ENCODE measurements at places on chromosomes 12 and 14.

DNA sequence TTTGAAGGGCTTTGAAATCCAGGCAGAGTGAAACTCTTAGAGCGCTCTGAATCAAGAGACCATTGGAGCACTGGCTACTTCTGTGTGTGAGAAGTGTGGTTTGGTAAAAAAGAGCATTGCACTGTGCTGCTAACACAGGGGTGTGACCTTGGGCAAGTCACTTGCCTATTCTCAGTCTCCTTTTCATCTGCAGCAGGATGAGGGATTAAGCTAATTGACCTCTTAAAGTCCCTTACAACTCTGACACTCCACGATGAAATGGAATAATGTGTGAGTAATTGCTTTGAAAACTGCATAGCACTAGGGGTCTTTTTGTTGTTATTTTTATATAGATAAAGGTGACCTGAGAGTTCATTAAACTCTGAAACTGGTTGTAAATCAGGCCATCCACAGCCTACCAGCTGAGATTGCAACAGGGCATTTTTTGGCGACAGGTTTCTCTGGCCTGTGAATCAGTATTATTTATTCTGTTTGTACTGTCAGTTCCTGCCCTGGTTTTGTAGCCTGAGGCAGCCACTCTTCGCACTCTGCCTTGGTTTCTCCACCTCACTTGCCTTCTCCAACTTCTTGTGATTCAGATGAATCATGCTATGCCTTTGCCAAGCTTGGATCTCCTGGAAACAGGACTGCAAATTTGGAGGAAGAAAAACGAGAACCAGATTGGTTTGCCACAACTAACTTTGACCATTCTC lies 159.9 kb upstream of the PARP11 start:
- no peak for DNase-seq

GRCh38 chr12:125149160-125150108 lies 84.2 kb downstream of the AACS start:
- DNase-seq, result no peak

- DNase-seq, result no peak
Observed at GRCh38 chr14:26963711-26964110, 365.9 kb upstream of the NOVA1 start.

GRCh38 chr12:76569685-76570604 lies 10.4 kb upstream of the OSBPL8 start:
- DNase-seq, result no peak

DNA sequence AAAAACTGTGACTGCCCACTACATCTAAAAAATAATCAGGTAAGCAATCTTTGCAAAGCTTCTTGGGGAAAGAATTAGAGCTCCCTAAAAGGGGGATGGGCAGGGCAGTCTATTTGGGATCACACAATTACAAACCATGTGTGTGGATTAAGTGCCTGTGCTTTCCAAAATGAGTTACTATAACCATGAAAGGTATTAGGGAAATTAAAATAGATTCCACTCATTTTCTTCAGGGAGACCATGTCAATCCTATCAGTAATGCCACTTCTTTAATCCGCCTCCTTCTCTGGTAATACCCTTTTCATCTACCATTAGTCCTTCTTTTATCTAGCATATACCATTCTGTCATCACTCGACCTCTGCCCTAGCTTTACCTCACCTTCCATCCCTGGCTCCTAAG lies 53.7 kb downstream of the PAWR start:
- no peak for DNase-seq

DNA sequence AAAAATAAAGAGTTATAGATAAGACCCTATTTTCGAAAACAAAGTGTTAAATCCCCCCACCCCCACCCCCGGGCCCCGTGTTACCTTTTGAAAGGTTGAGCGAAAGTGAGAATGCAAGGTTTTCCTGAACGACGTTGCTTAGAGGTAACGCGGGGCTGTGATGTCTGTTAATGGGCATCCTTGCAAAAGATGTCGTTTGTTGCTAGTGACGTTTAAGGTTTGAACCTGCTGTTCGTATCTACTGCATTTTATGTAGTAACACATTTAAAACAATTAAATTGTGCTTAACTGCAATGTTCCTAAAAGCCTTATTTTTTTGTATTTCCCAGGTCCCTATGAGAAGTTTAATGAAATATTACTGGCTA lies 1.2 kb downstream of the CPSF6 start:
- peak; percentile 7 for DNase-seq

GRCh38 chr14:99595034-99595433 lies 9.0 kb downstream of the CCDC85C start:
- DNase-seq, result no peak

DNA sequence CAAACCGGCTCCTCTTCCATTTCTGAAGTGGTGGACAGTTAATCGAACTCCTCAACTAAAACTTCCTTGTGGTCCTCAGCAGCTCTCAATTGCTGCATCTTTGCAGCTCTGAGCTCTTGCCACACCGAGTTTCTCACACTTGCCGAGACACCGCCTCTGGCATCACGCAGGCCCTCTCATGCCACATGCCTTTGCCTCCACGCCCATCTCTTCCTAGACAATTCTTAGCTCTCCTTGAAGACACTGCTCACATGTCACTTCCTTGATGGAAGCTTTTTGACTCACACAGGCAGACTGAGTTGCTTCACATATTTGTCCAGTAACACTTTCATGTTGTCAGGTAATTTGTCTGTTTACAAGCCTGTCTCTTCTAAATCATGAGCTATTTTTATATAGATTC lies 29.2 kb downstream of the KCNA1 start:
- no peak for DNase-seq

DNA sequence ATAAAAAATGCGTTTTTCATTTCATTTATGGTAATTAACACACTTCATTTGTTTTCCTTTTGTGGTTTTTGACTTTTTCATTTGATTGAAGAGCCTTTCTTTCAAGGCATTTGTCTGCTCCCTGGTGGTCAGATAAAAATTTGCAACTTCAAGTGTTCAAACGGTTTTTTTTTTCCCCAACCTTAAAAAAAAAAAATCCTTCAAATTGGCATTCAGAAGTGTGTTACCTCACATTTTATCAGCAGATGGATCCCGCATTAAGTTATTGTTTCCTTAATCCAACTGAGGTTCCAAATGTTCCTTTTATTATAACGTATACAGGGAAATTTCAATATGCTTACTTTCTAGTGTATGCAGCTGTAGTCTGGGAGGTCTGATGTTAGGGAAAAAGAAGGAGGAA lies 47.2 kb downstream of the MYF5 start:
- no peak for DNase-seq

- no peak for DNase-seq
Observed at GRCh38 chr12:15899282-15899870, 11.8 kb upstream of the DERA start.

GRCh38 chr14:57266065-57266464 lies 2.6 kb downstream of the EXOC5 start:
- no peak for DNase-seq

DNA sequence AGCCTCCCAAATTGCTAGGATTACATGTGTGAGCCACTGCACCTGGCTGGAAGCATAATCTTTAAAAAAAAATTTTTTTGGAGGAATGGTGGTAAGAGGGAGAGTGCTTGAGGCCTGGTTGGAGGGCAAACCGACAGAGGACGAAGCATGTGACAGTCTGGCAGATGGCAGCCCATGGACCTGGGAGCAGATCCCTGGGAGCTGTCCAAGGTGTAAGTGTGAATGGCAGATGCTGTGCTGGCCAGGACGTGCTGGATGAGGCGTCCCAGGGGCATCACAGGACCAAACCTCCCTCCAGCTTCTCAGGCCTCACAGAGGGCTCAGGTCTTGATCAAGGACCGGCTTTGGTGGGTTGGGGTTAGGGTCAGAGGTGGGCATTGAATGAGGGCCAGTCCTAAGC lies 128.4 kb upstream of the NCOR2 start:
- no peak for DNase-seq

GRCh38 chr14:56237398-56237797 lies 119.2 kb downstream of the PELI2 start:
- DNase-seq, result no peak
